ENCODE measurements at places on chromosomes 6 and 20.

- DNase-seq: no peak
Observed at GRCh38 chr6:2819978-2820377, 21.7 kb downstream of the SERPINB1 start.

DNA sequence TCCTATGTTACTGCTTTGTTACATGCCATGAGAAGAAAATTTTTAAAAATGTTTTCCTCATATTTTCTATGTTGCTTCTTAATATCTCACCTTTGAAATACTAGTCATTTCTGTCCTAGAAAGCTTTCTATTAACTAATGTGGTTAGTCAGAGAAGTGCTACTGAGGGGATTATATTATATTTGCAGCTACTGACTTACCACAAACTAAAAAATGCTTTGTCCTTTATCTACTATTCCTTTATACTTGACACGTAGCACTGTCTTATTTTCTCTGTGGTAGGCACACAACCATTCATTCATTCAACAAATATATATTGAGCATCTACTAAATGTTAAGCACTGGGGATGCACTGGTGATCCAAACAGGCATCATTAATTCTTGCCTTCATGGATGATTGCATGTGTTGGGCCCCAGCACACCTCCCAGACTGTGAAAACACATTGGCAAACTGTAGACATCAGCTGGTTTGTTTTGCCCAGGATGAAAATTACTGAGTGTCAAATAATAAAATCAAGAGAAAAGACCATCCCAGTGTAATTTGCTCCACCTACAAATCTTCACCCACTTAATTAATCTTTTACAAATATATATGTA lies 10.7 kb upstream of the MLIP start:
- no peak for DNase-seq

DNA sequence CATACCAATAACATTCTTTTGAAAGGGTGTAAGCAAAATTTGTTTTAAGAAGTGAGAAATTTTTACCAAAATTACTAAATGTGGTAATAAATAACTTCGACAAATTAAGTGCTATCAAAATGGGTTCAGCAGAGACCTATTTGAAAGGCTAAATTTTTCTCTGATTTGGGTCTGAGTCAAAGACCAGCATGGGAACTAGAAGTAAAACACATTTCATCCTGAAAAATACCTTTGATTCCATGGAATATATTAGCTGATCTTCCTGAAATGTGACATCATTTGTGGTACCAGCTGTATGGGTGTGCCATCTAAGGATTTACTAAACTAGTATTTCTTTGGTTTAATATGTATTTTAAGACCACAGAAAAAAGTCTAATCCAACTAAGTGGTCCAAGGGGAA lies 63.6 kb downstream of the BLOC1S5 start:
- DNase-seq: no peak

- DNase-seq: no peak
Observed at GRCh38 chr6:474453-475185, 83.1 kb downstream of the IRF4 start.

- no peak for DNase-seq
Observed at GRCh38 chr20:50392138-50392866, 117.9 kb upstream of the PTPN1 start.

- no peak for DNase-seq
Observed at GRCh38 chr20:60035-60918, 27.2 kb upstream of the DEFB125 start.

DNA sequence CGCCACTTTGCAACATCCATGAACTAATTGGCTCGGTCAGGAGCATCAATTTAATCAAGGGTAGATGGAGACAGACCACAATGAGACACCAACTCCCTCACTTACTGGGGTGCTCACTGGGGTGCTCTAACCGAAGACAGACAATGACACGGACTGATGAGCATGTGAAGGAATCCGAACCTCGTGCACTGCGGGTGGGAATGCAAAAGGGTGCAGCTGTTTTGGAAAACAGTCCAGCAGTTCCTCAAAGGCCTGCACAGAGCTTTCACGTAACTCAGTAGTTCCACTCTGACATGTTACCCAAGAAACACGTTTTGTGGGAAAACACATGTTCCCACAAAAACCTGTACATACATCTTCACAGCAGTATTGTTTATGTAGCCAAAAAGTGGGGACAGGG lies 26.8 kb downstream of the ANKRD60 start:
- DNase-seq: no peak

- DNase-seq: no peak
Observed at GRCh38 chr6:18823782-18824386, 436.7 kb downstream of the RNF144B start.

GRCh38 chr6:165204807-165205545 lies 104.4 kb downstream of the C6orf118 start:
- no peak for DNase-seq

DNA sequence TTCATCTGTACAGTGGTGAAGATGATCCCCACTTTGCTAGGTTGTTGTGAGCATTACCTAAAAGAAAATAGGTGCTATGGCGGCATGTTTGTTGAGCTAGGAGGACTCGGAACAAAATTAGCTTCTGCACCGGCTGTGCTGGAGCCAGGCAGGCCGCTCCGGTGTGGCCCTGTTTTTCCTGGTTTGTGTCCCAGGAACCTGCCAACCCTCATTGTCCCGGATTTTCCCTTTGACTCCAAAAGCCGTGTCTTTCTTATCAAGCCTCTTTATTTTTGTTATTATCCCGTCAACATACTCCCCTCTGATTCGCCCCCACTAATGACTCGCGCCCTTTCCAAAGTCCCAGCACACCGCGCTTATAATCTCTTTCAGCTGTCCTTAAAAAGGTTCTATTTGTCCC lies 117.0 kb downstream of the MYLK4 start:
- DNase-seq: no peak

GRCh38 chr6:20433321-20433720 lies 31.6 kb downstream of the E2F3 start:
- DNase-seq: no peak

DNA sequence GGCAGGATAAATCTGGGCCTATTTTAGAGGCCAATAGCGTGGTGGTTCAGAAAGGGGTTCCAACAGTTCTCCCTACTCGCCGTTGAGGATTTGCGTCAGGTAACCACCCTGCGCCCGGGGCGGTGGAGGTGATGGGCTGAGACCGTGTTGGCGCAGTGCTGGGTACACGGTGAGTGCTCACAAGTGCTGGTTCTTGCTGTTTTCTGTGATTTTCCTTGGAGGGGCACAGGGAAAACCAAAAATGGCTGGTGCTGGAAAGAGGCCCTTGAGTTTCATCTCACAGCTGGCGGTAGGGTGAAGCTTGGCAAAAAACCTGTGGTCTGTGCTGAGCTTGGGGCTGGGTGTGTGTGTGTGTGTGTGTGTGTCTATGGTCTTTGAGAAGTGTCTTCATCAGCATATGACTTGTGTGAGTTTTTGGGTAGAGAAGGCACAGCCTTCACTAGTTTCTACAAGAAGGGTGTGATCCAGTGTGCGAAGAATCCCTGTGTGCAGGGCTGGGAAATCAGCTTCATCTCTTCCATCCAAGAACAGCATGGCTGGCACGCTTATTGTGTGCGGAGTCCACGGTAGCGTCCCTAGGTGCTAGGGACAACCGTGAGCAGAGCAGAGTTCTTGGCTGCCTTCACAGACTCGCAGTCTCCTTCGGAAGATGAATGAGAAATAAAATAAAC lies 35.3 kb upstream of the SCRT2 start:
- no peak for DNase-seq

- no peak for DNase-seq
Observed at GRCh38 chr6:52557389-52558265, 19.2 kb downstream of the TRAM2 start.

Data from putamen (tissue), 1 donor.